Glutamatergic neuron (in vitro differentiated cells): ENCODE measurements at places on chromosomes 4 and X. TPM values are rescaled to one million over a fixed set of nuclear protein-coding genes. Genes with fewer than 3 reads are reported as not detected.

The AMTN gene
- total RNA-seq = not detected

The CAMK2D gene
- 24.8 TPM for total RNA-seq

The ARHGAP36 gene
- total RNA-seq = 0.27 TPM

The NSG1 gene
- 208 TPM for total RNA-seq

The DUX4 gene
- total RNA-seq = 1.2 TPM
